Ammon's horn (tissue), 1 donor: ENCODE measurements at places on chromosomes 12 and 14.

- no peak for DNase-seq
These were observed 145.8 kb downstream of the TSPAN9 start for GRCh38 chr12:3222979-3223378.

GRCh38 chr12:2347137-2347843, 294.5 kb downstream of the CACNA1C start:
- DNase-seq = no peak

- DNase-seq = no peak
These were observed 4.8 kb upstream of the AQP5 start for GRCh38 chr12:49956663-49957569.

DNA sequence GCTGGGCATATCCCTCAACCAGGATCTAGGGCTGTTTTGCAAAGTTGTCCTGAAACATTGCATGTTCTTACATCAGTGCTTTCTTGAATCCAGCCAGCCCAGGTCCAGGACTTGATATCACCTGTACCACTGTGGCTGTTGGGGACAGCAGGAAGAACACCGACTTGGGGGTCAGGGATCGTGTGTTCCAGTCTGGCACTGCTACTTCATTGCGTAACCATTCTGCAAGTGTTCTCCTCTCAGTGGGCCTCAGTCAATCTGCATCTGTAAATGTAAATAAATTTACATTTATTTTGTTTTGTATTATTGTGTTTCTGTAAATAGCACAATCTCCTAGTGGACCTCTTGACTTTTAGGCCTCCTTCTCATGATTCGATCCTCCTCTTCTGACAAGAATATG, 167.3 kb downstream of the SUDS3 start:
- no peak for DNase-seq

GRCh38 chr12:11568762-11569478, 80.6 kb upstream of the ETV6 start:
- no peak for DNase-seq

DNA sequence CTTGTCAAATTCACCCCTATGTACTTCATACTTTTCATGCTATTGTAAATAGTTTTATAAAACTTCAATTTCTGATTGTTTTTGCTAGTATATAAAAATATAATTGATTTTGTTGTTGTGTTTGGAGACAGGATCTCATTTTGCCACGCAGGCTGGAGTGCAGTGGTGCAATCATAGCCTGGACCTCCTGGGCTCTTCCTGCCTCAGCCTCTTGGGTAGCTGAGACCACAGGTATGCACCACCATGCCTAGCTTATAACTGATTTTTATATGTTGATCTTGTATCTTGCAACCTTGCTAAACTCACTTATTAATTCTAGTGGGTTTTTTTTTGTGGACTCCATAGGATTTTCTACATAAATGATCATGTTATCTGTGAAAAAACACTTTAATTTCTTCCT, 23.5 kb downstream of the ATP5MC2 start:
- DNase-seq = no peak

DNA sequence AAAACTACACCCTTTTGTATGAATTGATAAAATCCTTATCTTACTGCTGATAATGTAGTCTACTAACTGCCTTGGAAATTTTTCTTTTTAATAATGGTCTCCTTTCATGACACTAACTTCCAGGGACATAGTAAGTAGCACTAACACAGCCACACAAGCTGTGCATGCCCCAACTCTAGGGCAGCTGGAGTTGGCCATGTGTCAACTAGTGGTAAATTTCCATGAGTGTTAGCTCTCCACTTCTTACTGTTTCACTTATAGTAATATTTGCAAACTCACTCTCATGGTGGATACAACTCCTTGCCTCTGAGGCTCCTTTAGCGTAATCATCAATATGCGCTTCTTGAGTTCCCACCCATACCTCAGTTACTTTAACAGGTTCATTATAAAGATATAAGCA, 38.0 kb downstream of the LGR5 start:
- DNase-seq = peak; percentile 21

- no peak for DNase-seq
These were observed 66.3 kb upstream of the TCL1B start for GRCh38 chr14:95619785-95620417.

- peak; percentile 59 for DNase-seq
These were observed 31.5 kb upstream of the CCT2 start for GRCh38 chr12:69553628-69554248.

DNA sequence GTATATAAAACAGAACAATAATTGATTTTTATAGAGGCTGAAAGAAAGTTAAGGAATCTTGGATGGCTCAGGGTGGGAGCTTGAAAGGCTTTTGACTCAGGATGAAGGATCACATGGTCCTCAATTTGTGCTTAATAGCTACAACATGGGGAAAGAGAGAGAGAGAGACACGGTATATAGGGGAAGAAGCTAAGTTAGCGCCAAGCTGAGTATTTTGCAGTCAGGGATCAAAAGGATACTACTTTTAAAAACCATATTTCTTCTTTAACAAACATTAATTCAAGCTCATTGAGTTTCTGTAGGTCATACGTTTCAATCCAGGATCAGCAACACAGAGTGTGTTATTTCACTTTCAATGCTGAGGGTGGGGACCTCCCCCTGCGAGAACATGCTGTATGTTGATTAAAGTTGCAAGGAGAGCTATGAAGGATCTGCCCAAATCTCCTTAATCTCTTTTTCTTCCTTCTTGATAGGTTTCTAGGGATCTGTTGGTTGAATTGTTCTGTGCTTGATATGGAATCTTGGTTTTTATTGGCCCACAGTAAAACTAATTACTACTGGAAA, 133.1 kb upstream of the NUDT4 start:
- no peak for DNase-seq

GRCh38 chr12:124906606-124907261, 7.7 kb downstream of the UBC start:
- DNase-seq = peak; percentile 94
